D721Med (cell line): ENCODE measurements at places on chromosomes 6 and 20.

GRCh38 chr6:139872665-139873064 is 498.2 kb upstream of the CITED2 start:
- DNase-seq = no peak

- DNase-seq = no peak
Observed at GRCh38 chr6:144150710-144151657, 667 bp downstream of the STX11 start.

DNA sequence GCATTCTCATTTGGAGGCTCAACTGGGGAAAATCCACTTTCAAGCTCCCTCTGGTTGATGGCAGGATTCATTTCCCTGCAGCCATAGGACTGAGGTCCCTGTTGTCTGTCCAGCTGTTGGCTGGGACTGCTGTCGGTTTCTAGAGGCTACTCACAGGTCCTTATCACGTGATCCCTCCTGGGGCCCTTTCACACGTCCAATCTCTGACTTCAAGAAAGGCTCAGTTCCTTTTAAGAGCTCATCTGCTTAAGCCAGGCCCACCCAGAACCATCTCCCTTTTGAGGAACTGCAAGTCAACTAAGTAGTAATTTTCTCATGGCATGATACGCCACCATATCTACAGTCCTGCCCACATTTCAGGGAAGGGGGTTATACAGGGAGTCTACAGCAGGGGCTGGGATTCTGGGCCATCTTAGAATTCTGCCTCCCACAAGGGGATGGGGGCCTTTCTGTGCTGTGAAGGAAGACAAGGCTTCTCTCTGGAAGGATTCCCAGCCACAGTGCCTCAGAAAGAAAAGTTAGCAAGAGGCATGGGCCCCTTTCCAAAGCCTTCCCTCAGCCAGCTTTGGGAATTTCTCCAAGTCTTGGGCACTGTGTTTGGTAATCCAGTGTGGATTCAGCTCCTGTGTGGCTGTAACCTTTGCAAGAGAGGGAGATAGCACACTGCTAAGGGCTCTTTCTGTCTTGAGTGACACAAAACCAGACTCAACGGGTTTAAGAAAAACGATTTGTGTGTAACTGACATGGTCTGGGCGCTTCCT is 66.4 kb downstream of the CTCFL start:
- no peak for DNase-seq

GRCh38 chr6:142945049-142945445 is at the start of gene HIVEP2:
TSS of gene HIVEP2 (minus strand) at chr6:142945176. CDS start at chr6:142774738, 170,438 bp downstream.
- no peak for DNase-seq

- no peak for DNase-seq
Observed at GRCh38 chr20:17799575-17800227, 99.9 kb downstream of the BANF2 start.

GRCh38 chr6:95587989-95588388 is 10.7 kb downstream of the MANEA start:
- DNase-seq = no peak

DNA sequence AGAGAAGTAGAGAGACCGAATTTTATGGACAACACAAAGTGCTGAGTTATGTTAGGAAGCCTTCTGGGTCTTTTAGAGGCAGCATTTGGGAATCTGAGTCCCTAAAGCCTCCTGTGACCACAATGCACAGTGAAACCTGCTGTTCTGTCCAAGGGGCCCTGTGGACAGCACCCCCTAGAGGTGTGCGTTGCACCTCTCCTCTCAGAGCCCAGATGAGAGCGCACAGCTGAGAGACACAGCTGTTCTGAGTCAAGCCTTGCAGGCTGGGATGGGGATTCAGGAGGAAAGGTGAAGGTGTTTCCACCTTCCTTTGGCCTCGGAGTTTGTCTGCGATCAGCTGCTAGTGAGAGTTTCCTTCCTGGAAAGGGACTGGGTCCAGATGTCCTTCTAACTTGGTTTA is 13.0 kb downstream of the PCK1 start:
- no peak for DNase-seq
